ENCODE measurements at places on chromosomes 7 and 10.

DNA sequence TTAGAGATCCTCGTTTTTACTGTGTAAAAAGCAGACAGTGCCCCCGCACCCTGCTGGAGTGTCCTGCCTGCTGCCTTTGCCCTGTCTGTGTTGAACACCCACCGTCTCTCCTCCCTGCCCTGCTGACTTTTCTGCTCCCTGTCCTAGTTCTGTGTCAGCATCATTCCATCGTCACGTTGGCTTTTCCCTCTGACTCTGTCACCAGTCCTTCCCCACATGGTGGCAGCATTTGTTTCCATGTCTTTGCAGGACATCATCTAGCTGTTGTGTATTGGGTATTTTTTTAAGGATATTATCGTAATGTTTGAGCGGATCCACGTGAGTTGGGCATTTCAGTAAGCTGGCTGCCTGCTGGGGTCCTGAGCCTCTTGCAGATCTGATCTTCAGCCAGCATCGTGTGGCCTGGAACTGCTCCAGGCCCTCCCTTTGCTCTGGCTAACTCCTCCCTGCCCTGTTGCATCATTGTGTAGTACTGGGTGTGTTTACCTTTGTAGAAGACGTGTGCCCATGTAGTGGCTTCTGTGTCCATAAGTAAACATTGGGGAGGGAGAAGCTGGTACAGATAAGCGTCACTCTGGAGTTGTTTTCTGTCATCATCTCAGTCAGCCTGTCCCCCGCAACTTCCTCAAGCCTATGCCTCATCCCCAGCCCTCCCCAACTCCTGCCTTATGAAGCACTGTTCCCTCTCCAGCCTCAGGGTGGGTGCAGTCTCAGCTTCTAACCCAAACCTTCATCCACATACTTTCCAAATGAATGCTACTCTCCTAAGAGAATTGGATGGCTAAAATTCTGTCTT is 44.3 kb downstream of the TRRAP start:
- no peak for DNase-seq
- peak overlapping the region; percentile 9 for H3K27ac ChIP-seq

- H3K4me1 ChIP-seq = no peaks in the 10 kb centered on the region
- no peak overlapping the region for H3K27ac ChIP-seq
- H3K36me3 ChIP-seq = no peaks in the 10 kb centered on the region
- no peaks in the 10 kb centered on the region for H3K27me3 ChIP-seq
- H3K4me3 ChIP-seq = no peak overlapping the region
- no peak for DNase-seq
These were observed 89.4 kb upstream of the MTPN start for GRCh38 chr7:136066304-136067143.

- H3K4me1 ChIP-seq = no peaks in the 10 kb centered on the region
- no peak overlapping the region for H3K4me3 ChIP-seq
- H3K27me3 ChIP-seq = no peaks in the 10 kb centered on the region
- H3K27ac ChIP-seq = no peak overlapping the region
- peaks cover 7% of the 10 kb centered on the region for H3K36me3 ChIP-seq
These were observed 18.7 kb downstream of the TACR2 start for GRCh38 chr10:69397972-69398371.

GRCh38 chr7:29884399-29885272 is 78.3 kb downstream of the WIPF3 start:
- no peak overlapping the region for H3K27ac ChIP-seq
- H3K4me3 ChIP-seq = peak overlapping the region; percentile 69
- peaks cover 20% of the 10 kb centered on the region for H3K4me1 ChIP-seq
- DNase-seq = peak; percentile 1
- no peaks in the 10 kb centered on the region for H3K36me3 ChIP-seq
- no peaks in the 10 kb centered on the region for H3K27me3 ChIP-seq

- H3K4me3 ChIP-seq = peak overlapping the region; percentile 48
- peaks cover 53% of the 10 kb centered on the region for H3K27me3 ChIP-seq
- DNase-seq = peak; percentile 9
- peaks cover 20% of the 10 kb centered on the region for H3K4me1 ChIP-seq
These were observed 97.8 kb downstream of the CHST15 start for GRCh38 chr10:123995461-123996131.

- peaks cover 12% of the 10 kb centered on the region for H3K4me1 ChIP-seq
- peaks cover 10% of the 10 kb centered on the region for H3K36me3 ChIP-seq
- no peak overlapping the region for H3K27ac ChIP-seq
These were observed 115.1 kb downstream of the TPK1 start for GRCh38 chr7:144720710-144721109.

DNA sequence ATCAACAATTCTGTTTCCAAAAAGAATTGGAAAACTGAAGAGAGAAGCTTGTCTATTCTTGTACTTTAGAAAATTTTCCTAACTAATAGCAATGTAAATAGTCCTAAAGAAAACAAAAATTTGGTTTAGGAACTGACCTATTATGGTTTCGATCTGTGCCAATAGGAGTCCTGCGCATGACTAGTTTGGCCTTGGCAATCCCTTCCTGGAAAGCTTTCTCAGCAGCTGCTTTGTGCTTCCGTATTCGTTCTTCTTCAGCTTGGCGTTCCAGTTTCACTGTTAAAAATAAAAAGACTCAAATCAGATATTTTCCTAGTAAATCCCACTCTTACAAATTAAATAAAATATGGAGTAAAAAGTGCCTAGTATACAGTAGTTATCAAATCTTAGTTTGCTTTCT is 36.6 kb downstream of the FZD9 start:
- peaks cover 86% of the 10 kb centered on the region for H3K36me3 ChIP-seq
- no peak overlapping the region for H3K4me3 ChIP-seq
- H3K4me1 ChIP-seq = peaks cover 7% of the 10 kb centered on the region
- no peak overlapping the region for H3K27ac ChIP-seq
- no peaks in the 10 kb centered on the region for H3K27me3 ChIP-seq

DNA sequence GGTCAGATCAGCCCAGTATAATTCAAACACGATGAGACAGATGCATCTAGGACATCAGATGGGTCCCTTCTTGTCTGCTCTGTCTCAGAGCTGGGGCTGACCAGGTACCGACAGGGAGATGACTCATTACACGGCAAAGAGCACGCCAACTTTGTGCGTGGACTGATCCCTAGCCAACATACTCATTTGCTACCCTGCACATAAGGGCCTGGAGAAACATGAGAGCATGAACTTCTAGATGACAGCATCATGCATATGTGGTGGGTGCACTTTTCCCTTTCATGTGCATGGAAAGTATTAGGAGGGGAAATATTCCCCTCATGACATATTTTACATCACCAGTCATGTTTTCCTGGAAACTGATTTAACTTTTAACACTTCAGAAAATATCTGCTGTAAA is 35.1 kb upstream of the NPVF start:
- H3K4me1 ChIP-seq = peaks cover 10% of the 10 kb centered on the region
- DNase-seq = no peak
- no peak overlapping the region for H3K4me3 ChIP-seq
- peaks cover 2% of the 10 kb centered on the region for H3K27me3 ChIP-seq

- H3K27ac ChIP-seq = no peak overlapping the region
- H3K4me1 ChIP-seq = no peaks in the 10 kb centered on the region
- no peak for DNase-seq
- H3K27me3 ChIP-seq = no peaks in the 10 kb centered on the region
These were observed 110.1 kb upstream of the POM121L12 start for GRCh38 chr7:52925332-52925731.

DNA sequence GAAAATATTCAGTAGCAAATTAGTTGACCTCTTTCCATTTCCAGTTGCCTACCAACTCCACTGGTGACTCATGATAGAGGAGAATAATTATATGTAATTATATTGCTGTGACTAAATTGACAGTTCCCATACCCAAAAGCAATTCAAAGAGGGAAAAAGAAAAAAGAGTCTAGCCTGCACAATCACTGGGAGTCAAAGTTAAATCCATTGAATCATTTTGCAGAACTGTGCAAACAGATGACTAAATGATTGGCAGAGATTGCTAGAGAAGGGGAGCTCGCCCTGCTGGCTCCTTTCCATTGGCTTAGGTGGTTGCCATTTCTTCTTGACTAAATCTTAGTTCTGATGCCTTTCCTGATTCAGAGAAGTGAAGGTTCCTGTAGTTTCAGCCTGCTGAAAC is 1228.6 kb upstream of the SORCS1 start:
- no peaks in the 10 kb centered on the region for H3K4me1 ChIP-seq
- H3K27me3 ChIP-seq = no peaks in the 10 kb centered on the region
- no peak overlapping the region for H3K4me3 ChIP-seq

DNA sequence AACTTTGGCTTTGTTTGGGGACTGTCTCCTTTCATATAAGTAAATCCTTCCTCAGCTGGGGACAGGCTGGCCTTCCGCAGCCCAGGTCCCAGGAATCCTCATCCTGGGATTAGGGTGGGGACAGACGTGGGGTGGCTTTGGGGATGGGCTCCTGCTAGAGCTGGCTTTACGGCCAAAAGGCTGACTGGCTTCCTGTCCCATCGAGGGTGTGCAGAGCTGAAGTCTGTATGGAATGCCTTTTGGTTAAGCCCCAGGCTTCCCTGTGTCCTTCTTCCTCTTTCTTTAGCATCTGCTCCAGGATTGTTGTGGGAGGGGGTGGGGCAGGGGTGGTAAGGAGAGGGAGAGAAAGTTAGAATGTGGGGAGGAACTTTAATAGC is 59.4 kb upstream of the AQP1 start:
- no peak overlapping the region for H3K4me3 ChIP-seq
- H3K27ac ChIP-seq = no peak overlapping the region
- no peaks in the 10 kb centered on the region for H3K36me3 ChIP-seq

GRCh38 chr7:18206331-18206730 is 178.7 kb upstream of the PRPS1L1 start:
- no peaks in the 10 kb centered on the region for H3K36me3 ChIP-seq
- no peak for DNase-seq
- H3K4me3 ChIP-seq = no peak overlapping the region

DNA sequence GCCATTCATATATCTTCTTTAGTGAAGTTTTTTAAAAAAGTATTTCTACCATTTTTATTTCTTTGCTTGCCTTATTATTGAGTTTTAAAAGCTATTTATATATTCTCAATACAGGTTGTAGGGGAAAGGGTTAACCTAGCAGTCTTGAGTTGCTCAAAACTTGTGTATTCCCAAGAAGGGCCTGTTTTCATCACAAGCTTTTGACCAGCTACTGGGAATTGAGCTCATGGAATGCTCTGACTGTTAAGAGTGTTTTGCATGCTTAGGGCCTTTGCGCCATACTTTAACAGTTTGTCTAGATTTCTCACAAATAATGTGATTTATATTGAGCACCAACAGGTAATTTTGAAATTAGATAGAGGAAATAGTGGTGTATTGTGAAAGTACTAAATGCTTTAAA is 72.0 kb upstream of the CALCR start:
- no peaks in the 10 kb centered on the region for H3K27me3 ChIP-seq
- no peaks in the 10 kb centered on the region for H3K4me1 ChIP-seq
- H3K27ac ChIP-seq = no peak overlapping the region

DNA sequence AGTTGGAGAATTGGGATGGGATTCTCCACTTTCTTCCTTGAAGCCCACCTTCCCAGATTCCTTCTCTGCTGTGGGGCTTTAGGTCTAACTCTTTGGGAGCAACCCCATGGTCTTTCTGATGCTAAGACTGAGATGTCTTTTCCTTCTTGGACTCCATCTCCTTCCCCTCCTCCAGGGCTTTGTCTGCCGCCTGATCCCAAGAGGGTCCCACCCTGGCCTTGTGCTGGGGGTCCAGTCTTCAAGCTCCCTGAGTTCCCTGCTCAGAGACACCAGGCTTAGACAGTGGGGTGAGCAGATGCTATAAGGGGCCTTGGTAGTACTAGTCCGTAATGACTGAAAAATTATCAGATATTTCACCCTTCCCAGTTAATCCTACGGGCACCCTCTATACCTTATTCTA is 150.5 kb downstream of the PTPN20 start:
- H3K4me3 ChIP-seq = no peak overlapping the region
- peaks cover 2% of the 10 kb centered on the region for H3K4me1 ChIP-seq
- no peak for DNase-seq
- H3K36me3 ChIP-seq = no peaks in the 10 kb centered on the region
- H3K27me3 ChIP-seq = no peaks in the 10 kb centered on the region

DNA sequence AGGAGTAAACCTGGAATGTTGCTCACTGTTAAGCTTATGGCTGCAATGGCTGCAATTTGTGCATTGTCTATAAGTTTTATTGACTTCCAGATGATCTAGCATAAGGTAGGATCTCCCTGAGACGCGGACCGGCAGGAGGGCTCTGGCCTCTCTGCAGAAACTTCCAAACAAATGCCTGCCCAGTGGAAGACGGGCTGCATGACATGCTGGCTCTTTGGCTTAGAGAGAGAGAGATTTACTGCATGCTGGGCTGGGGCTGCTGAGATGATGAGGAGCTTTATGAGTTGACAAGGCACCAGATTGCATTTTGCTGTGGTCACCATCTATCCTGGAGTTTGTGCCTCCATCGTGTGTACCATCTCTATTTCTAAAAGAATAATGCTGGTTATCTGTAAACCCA is 193.2 kb downstream of the GALNT17 start:
- H3K27me3 ChIP-seq = no peaks in the 10 kb centered on the region
- H3K4me1 ChIP-seq = no peaks in the 10 kb centered on the region
- no peak for DNase-seq
- H3K36me3 ChIP-seq = no peaks in the 10 kb centered on the region
- H3K27ac ChIP-seq = no peak overlapping the region

DNA sequence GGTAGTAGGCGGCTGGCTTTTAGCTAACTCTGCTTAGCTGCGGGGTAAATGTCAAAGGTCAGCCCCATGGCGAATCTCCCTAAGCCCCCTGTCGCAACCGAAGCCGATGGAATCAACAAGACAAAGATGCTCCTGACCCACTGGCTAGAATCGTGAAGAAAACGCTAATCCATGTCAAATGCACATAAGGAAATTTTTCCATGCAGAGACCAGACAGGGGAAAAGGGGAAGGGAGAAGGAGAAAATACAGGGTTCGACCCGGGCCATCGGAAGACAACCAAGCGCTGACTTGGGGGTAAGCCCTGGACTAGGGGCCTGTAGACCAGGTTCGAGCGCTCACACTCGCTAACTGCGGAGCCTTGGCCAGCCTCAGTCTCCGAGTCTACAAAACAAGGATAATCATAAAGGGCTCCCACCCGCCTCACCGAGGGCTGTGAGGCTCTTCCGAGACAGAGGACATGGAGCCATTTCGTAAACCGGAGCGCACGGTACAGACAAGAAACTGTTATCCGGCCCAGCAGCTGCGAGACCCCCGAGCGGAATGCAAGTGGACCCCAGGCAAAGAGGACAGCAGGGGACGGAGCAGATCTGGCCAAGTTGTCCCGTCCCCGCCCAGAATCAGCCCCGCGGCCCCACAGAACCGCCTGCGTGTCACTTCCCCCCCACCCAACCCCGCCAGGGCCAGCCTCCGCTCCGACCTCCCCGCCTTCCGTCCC is 507 bp downstream of the SAR1A start:
- peaks cover 30% of the 10 kb centered on the region for H3K4me1 ChIP-seq
- peak overlapping the region; percentile 96 for H3K4me3 ChIP-seq
- DNase-seq = no peak
- H3K36me3 ChIP-seq = peaks cover 28% of the 10 kb centered on the region
- peak overlapping the region; percentile 96 for H3K27ac ChIP-seq

DNA sequence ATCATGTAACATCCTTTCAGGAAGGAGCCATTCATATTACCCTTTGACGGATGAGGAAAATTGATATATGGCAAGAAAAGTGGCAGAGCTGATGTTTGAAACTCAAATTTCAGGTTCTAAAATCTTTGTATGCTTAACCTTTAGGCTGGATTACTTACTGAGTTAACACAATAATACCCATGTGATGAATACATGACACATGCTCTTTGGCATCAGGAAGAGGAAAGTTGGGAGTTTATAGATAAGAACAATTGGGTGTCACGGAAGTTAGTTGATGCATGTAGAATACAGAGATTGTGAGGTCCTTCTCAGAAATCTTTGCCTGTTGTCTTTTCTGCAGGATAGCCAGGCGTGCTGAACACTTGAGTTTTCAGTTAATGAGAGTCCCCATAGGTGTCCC is 572.1 kb upstream of the POM121L12 start:
- H3K27me3 ChIP-seq = no peaks in the 10 kb centered on the region
- no peaks in the 10 kb centered on the region for H3K36me3 ChIP-seq
- H3K4me3 ChIP-seq = no peak overlapping the region
- no peak for DNase-seq

Measured in naive thymus-derived CD8-positive, alpha-beta T cell (primary cell).